ENCODE measurements at places on chromosomes 1 and 21.

GRCh38 chr1:107865627-107866026 is 99.4 kb downstream of the VAV3 start:
- DNase-seq = no peak

GRCh38 chr1:19166066-19166465 is 44.0 kb downstream of the UBR4 start:
- no peak for DNase-seq

DNA sequence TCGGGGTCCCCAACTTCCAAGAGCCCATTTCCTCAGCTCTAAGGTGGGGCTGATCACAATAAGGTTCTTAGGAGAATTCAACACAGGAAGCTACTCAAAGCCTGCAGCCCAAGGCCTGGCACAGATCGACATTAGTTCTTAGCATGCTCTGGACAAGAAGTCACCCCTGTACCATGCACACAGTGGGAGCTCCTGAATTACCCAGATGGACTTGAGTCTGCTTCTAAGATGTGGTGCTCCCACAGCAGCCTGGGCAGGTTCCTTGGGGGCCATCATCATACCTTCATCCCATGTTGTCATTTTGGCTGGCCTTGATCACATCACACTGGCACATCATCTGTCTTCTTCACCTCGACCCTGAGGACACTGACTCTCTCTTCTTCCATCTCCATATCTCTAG is 153.3 kb upstream of the VAMP3 start:
- DNase-seq = no peak

GRCh38 chr1:55323760-55324159 is 108.6 kb upstream of the USP24 start:
- DNase-seq = no peak

DNA sequence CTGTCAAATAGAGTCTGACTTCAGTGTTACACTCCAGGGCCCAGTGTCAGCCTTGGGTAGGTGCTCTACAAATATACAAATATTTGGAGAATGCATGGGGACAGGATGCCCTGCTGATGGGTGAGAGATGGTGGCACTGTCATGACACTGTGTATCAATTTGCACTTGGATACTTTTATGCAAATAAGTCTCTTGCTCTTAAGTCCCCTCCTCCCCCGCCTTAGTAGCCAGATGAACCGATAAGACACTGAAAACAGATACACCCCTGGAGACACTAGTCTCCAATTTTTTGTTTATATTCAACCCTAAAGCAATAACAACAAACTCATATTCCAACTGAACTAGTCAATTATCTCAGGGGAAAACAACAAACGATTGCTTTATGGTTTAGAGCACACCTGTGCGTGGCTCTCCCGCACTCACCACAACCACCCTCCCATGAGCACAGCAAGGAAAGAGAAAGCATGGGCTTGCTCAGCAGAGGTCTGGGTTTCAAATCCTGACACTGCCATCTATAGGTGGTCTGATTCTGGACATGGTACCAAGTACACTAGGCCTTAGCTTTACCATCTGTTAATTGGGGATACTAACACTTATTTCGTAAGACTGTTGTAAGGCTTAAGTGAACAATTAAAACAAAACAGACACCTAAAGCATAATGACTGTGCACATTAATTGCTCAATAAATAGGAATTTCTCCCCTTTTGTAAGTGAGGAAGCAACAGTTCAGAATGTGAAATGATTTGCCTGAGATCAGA is 50.3 kb downstream of the HIVEP3 start:
- no peak for DNase-seq

GRCh38 chr21:25890001-25890400 is 155.2 kb downstream of the GABPA start:
- DNase-seq = no peak

GRCh38 chr1:112956544-112957132 is 642 bp upstream of the SLC16A1 start:
- no peak for DNase-seq

GRCh38 chr1:76153841-76154205 is 79.3 kb downstream of the ST6GALNAC3 start:
- DNase-seq = no peak

GRCh38 chr1:178969226-178969987 is 56.3 kb upstream of the FAM20B start:
- no peak for DNase-seq

DNA sequence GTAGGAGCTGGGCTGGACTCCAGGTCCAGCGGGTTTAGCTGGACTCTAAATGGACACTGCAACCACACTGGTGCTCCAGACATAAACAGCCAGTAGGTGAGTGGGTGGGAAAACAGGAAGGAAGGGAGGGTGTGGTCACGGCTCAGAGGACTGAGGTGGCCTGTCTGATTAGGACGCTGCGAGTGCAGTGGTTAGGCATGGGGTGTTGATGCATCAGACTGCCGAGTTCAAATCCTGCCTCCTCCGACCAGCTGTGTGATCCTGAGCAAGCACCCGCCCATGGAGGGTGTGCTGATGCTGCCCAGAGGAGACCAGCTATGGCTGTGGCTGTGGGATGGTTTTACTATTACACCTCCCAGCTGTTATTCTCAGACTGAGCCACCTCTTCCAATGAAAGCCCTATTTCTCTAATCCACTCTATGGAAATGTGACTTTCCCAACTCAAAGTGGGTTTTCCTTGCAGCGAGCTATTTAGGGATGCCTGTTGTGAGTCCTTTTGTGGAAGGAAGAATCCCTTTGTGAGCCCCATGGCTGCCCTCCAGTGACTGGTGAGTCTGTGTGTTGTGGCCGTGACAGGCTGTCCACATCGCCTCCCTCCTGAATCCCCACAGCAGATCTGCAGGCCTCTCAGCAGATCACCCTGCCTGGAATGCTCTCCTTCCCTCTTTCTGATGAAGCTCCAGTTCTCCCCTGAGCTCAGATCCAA is 56.6 kb upstream of the EDN2 start:
- no peak for DNase-seq

Data from anterior cingulate cortex (tissue), 58 donors.